ENCODE measurements at places on chromosomes 5 and 9. TPM values are rescaled to one million over a fixed set of nuclear protein-coding genes. Genes with fewer than 3 reads are reported as not detected.

- H3K27ac ChIP-seq = no peak overlapping the region
- H3K4me1 ChIP-seq = peaks cover 24% of the 10 kb centered on the region
- H3K27me3 ChIP-seq = no peaks in the 10 kb centered on the region
- peaks cover 3% of the 10 kb centered on the region for H3K36me3 ChIP-seq
- H3K4me3 ChIP-seq = no peak overlapping the region
Measured at GRCh38 chr5:177458912-177459350, 12.3 kb downstream of the PRR7 start.

DNA sequence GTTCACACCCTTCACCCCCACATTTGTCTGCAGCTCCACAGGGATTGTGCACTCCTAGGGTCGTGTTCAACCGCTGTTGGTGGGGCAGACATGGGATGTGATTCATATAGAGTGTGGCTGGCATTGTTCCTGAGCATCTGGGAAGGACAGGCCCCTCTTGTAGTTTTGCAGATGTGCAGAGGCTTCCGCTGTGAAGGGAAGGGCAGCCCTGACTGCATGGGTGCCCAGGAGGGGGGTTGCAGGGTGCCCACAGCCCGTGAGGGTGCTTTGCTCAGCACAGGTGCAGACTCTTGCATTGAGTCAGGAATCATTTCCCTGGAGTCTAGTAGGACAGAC, 30.2 kb upstream of the PITX1 start:
- no peak overlapping the region for H3K4me3 ChIP-seq
- peaks cover 30% of the 10 kb centered on the region for H3K27me3 ChIP-seq
- no peaks in the 10 kb centered on the region for H3K36me3 ChIP-seq
- no peak overlapping the region for H3K27ac ChIP-seq
- DNase-seq = no peak

DNA sequence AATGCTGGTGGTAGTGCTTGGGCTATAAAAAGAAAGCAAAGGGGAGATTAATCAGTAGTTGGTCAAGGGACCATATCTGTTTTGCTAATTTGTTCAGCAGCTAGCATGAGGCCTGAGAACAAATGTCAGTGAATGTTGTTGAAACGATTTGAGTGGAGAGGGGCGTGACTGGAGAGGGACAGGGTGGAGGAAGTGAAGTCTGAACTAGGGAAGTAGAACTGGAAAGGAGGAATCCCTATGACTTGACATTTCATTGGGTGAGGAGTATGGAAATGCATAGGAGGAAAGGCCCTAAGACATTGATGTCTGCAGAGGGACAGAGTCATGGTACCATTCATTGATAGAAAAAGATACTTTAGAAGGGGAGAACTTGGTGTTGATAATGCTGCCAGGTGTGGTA, 19.7 kb downstream of the TLE4 start:
- H3K4me3 ChIP-seq = peak overlapping the region; percentile 10
- H3K27ac ChIP-seq = no peak overlapping the region
- no peak for DNase-seq
- no peaks in the 10 kb centered on the region for H3K27me3 ChIP-seq
- H3K36me3 ChIP-seq = peaks cover 21% of the 10 kb centered on the region
- H3K4me1 ChIP-seq = peaks cover 87% of the 10 kb centered on the region

The ATP10B gene
- total RNA-seq = not detected

The IFNK gene
- total RNA-seq = not detected

The PPP2R2B gene
- total RNA-seq = 0.77 TPM

The MARCOL gene
- not detected for total RNA-seq
